Effector CD4-positive, alpha-beta T cell (primary cell): ENCODE measurements at places on chromosomes 1 and 21.
A peak's percentile ranks its signal among the peaks of the same experiment; 100 is the strongest.

DNA sequence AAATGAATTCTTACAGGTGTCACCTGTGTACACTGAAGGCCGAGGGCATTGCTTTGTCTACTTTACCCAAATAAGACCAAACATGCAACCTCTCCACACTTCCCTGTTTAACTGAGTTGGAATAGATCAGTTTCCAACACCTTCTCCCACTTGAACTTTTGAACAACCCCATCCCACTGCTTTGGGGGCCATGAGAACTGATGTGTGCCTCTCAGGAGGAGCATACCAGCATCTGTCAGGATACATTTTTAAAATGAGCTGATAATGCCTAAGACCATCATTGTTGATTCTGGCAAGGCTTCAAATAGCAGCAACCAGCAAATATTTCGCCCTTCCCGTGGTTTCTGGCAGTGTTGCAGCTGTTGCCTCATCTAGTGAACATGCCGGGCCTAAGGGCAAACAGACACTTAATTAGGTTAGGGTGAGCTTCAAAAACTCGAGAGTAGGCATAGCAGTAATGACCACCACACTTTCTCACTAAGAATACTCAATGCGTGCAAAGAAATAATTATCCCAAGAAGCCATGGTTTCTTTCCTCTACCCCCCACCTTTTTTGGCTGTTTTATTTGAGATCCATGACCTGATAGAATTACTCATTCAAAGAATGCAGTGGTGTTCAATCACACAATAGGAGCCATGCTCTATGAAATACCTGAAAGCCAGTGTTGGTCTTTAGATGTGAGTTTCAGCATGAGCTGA is 63.7 kb downstream of the MAP10 start:
- DNase-seq = no peak

- DNase-seq = no peak
Measured at GRCh38 chr1:27886353-27886679, 14.0 kb downstream of the THEMIS2 start.

DNA sequence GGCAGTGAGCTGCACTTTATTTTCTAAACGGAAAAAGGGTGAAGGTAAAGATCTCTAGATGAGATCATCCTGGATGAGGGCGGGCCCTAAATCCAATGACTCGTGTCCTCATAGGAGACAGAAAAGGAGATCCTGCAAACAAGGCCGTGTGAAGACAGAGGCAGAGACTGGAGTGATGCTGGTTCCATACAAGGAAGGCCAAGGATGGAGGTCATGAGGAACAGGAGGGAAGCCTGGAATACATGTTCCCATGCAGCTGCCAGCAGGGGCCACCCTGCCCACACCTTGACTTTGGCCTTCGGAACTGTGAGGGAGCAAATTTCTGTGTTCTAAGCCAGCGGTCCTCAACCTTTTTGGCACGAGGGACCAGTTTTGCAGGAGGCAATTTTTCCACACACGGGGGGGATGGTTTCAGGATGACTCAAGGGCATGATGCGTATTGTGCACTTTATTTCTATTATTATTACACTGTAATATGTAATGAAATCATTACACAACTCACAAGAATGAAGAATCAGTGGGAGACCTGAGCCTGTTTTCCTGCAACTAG is 94.3 kb downstream of the PSMG1 start:
- no peak for DNase-seq

- DNase-seq = no peak
Measured at GRCh38 chr1:117098287-117098890, 23.2 kb downstream of the TRIM45 start.

DNA sequence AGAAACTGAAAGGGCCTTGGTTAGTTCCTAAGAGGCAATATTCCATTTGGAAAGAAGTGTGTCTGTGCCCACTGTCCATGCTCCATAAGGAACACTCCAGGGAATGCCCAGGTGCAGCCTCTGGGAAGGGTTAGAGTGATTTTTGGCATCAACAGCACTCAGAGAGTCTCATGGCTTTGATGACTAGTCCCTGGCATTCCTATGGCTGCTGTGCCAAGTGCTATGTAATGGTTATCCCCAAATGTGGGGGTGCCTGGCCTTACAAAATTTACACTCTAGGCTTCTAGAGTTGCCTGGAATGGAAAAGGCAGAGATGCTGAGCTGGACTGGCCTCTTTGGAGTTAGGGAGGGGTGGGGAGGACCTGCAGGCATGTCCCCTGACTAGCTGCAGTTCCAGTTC is 75.0 kb upstream of the BCAR3 start:
- DNase-seq = no peak

DNA sequence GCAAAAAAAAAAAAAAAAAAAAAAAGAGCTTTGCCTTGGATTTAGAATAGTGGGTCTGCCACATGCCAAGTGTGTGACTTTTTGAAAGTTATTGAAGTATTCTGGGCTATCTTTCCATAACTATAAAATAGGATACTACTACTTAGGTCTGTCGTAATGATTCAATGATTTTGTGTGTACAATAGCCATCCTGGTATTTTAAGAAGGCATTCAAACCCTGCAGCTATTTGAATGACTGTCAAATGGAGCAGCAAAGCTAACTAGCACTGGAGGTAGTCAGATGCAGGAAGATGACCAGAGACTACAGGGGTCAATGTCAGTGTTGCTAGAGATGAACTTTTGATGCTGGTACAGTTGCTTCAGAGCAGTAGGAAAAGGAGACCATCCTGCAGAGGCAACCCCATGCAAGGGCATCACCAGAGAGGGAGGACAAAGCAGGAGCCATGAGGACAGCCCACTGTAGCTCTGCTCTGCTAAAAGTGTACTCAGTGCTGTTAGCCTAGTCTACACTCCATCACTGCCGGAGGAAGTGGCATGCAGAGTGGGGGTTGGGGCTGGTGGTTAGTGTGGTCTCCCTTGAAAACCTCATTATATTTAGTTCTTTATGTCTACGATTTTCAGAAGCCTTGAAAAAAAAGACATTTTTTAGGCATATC is 29.0 kb downstream of the DUSP10 start:
- peak; percentile 76 for DNase-seq

DNA sequence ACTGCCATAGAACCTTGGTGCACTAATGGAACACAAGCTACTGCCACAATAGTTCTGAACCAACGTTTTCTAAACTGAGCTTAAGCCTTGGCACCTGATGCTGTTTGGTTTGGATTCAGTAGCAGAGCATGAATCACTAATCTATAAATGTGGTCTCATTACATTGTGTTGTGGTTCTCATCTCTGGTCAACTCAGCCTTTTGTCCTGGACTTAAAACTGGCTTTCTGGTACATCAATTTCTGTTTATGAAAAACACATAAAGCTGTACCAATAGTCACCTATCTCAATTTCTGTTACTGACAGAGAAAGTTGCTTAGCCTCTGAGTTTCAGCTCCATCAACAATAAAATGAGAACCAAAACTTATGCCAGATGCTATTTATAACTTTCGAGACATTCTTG is 197.5 kb upstream of the KIAA0040 start:
- DNase-seq = no peak

DNA sequence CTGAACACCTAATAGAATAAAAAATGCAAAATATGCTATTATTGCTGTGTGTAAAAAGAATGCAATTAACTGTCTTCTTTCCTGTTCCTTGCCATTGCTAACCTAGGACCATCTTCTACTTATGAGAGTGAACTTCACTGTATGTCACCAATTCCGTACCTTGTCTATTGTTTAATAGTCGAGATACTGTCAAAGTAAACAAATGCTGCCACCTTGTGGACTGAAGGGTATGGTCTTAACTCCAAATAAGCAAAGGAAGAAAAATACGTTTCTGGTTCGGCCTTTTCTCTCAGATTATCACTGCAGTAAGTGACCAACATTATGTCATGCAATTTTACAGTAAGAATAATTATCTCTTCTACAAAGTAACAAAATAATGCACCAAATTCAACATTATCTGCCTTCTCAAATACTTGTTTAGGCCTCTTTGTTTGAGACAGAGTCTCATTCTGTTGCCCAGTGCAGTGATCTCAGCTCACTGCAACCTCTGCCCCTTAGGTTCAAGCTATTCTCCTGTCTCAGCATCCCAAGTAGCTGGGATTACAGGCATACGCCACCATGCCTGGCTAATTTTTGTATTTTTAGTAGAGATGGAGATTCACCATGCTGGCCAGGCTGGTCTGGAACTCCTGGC is 133.4 kb downstream of the COP1 start:
- DNase-seq = peak; percentile 28

GRCh38 chr1:195763146-195763906 is 844.9 kb downstream of the KCNT2 start:
- DNase-seq = no peak

- DNase-seq = no peak
Measured at GRCh38 chr1:241475671-241476070, 43.9 kb downstream of the FH start.

- no peak for DNase-seq
Measured at GRCh38 chr1:210776712-210777111, 357.2 kb downstream of the KCNH1 start.

DNA sequence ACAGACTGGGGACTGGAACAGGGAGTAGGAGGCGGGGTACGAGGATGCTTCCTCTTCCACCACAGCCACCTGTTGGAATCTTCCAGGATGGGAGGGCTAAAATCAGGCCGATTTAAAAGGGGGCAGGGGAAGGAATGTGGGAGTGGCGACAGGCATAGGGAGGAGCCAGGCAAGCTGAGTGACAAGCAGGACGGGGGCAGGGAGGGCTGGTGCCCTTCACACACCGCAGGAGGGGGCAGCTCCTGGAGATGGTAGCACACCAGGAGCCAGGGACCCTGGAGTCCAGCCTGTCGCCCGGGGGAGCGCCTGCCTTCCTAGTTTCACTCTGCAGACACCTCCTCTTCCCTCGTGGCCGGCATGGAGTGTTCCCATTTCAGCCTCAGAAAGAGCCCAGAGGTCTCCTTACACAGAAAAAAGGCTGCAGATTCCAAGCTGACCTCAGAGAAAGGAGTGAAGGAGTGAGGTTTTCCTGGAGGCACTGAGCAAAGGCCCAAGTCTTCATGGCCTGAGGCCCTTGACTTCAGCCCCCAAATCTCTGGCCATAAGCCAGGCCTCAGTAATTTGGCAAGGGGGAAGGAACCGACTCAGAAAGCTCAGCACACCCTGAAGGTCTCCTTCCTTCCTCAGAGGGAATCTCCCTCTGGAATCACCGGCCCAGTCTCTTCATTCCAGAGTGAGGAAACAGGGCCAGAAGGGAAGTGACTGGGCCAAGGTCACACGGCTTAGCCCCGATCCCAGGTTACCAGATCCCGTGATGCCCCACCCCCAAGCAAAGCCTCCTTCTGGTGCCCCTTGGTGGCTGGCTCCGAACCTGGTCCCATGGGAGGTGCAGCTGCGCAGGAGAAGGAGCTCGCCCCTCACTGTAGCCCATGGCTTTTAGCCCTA is 8.1 kb downstream of the BLACAT1 start:
- DNase-seq = no peak

GRCh38 chr1:205766038-205766437 is 9.2 kb downstream of the RAB29 start:
- no peak for DNase-seq

- no peak for DNase-seq
Measured at GRCh38 chr1:84550826-84551225, 23.4 kb downstream of the CTBS start.

GRCh38 chr1:12475530-12475934 is 142.5 kb downstream of the DHRS3 start:
- DNase-seq = no peak

DNA sequence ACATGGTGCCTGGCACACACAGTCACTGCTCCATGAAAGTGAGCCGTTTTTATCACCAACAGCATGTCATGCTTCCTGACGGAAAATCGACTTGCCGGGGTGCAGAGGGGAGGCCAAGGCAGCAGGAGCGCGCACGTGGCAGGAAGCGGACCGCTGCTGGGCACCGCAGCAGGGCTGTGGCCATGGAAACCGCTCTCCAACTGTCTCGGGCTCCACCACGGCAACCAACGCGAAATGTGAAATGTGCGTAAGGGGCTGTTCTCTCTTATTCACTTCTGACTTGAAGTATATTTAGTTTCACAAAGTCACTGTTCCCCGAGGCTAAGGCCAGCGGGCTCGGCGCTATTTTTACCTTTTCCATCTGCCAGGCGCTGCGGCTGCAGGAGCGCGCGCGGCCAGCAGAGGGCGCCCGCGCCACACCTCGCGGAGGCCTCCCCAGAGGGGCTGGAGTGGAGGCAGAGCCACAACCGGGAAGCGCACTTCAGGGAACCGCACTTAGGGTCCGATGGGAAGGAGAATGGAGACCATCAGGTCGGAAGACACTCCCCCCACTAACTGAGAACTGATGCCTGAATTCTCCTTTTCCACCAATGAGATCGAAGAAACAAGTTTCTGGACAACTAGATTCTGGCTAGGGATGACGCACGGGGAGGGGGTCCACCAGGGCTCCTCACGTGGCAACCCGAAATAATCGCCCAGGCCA is 19.7 kb downstream of the RCC2 start:
- peak; percentile 66 for DNase-seq

- DNase-seq = no peak
Measured at GRCh38 chr1:98048751-98049325, 128.0 kb upstream of the DPYD start.

GRCh38 chr1:2812136-2812535 is 10.6 kb upstream of the TTC34 start:
- DNase-seq = no peak

DNA sequence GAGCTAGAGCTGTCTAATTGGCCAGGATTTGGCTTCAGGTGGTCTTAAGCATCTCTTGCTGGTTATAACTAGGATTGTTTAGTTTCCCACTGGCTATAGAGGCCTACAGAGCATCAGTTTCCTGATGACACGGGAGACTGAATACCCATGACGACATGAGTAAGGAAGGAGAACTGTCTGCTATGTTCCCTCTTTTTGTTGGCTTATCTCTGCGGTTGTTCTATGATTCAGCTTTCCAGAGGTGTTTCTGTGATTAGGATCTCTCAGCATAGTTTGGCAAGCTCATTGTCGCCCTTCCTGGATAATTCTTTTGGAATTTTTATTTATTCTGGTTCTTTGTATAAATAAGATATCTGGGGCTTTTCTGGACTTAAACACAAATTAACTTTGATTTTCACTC is 163.4 kb downstream of the OLFM3 start:
- no peak for DNase-seq

GRCh38 chr21:45011911-45012661 is 62.3 kb upstream of the ADARB1 start:
- no peak for DNase-seq

DNA sequence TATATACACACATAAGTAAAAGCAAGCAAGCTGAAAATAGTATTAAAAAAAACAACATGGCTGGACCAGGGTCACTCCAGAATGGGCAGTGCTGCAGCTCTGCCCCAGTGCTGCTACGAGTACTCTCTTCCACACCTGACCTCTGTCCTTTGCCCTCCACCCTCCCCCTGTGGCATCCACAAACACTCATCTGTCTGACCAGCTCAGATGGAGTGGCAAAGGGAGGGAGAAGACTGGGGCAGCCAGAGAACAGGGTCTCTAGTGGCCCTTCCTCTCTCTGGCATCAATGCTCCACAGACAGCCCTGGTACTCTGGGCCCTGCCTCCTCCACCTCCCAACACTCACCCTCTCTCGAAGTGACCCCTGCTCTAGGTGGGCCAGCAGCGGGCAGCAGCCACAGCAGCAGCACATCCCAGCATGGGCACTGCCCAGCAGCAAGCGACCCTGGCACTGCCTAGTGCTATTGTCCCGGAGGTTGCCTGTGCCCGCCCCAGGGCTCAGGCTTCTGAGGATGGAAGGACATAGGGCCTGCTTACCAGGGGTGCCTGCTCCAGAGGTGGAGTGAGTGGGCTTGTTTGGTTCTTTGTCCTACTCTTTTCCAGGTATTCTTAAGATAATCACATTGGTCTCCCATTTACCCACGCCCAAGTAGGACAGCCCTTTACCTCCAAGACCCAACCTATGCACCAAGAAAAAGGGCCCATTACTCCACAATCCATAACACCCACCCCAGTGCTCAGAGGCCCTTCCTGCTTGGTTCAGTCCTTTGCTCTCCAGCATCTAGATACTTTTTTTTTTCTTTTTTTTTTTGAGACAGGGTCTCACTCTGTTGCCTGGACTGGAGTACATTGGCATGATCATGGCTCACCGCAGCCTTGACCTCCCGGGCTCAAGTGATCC is 6.2 kb downstream of the ARHGEF2 start:
- no peak for DNase-seq
